Aorta (tissue), 5 donors: ENCODE measurements at places on chromosomes 2 and 18. TPM values are rescaled to one million over a fixed set of nuclear protein-coding genes. Genes with fewer than 3 reads are reported as not detected.

Gene GEN1
- total RNA-seq, result 5.5 TPM

Gene GPR45
- total RNA-seq, result not detected

Gene SERPINB3
- total RNA-seq, result not detected

Gene SULT1C4
- 4.2 TPM for total RNA-seq

Gene GDF7
- total RNA-seq, result 15.9 TPM

Gene ALPG
- not detected for total RNA-seq

Gene STRADB
- total RNA-seq, result 17.7 TPM

Gene DNAJB2
- total RNA-seq, result 54.4 TPM

Gene SCYGR4
- total RNA-seq, result not detected

Gene SKA1
- 0.52 TPM for total RNA-seq

Gene NEB
- 1.6 TPM for total RNA-seq

Gene ANKRD30B
- not detected for total RNA-seq

Gene OSR1
- 48.6 TPM for total RNA-seq

Gene RIF1
- total RNA-seq, result 49.1 TPM

Gene TUBB8B
- not detected for total RNA-seq

Gene WDCP
- total RNA-seq, result 8.3 TPM

Gene PTH2R
- 0.18 TPM for total RNA-seq

Gene DPYSL5
- not detected for total RNA-seq

Gene GAL3ST2
- total RNA-seq, result not detected

Gene HOXD12
- total RNA-seq, result not detected

Gene L3MBTL4
- total RNA-seq, result 2.8 TPM

Gene KCNS3
- total RNA-seq, result 13.7 TPM

Gene VAMP5
- 83.8 TPM for total RNA-seq
